ENCODE measurements at places on chromosomes 12 and 14.
A peak's percentile ranks its signal among the peaks of the same experiment; 100 is the strongest.

DNA sequence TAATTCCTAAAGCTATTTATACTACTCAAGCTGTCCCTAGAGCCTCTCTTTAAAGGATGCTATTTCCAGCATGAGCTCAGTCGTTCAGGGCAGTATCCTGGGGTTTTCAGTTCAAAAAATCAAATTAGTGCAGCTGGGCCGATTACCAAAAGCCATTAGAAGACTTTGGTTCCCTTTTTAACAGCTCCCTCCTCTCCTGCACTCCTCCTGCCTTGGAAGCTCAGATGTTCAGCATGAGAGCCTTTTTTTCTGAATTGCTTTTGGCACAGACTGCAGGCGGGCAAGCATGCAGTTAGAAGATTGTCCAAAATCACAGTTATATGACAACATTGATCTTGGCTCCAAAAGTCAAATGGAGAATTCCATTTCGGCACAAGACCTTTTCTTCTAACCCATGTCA lies 179.6 kb downstream of the SLC35F4 start:
- no peak for DNase-seq

DNA sequence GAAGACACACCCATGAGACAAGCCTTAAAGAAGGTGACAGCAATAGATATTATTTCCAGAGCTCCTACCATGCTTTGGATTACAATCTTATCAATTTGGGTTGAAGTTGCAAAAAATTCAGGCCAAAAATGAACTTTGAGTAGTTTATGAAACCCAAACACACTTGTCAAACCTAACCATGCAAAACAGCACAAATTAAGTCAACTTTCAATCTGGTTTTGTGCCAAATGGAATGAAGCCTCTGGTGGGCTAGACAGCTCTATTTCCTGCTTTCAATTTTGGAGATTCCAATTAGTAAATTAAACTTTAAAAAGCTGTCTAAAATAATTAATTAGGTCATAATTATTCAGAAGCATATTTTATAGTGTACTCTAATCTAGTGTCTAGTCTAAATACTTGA lies 203.4 kb downstream of the SYT1 start:
- DNase-seq = no peak

DNA sequence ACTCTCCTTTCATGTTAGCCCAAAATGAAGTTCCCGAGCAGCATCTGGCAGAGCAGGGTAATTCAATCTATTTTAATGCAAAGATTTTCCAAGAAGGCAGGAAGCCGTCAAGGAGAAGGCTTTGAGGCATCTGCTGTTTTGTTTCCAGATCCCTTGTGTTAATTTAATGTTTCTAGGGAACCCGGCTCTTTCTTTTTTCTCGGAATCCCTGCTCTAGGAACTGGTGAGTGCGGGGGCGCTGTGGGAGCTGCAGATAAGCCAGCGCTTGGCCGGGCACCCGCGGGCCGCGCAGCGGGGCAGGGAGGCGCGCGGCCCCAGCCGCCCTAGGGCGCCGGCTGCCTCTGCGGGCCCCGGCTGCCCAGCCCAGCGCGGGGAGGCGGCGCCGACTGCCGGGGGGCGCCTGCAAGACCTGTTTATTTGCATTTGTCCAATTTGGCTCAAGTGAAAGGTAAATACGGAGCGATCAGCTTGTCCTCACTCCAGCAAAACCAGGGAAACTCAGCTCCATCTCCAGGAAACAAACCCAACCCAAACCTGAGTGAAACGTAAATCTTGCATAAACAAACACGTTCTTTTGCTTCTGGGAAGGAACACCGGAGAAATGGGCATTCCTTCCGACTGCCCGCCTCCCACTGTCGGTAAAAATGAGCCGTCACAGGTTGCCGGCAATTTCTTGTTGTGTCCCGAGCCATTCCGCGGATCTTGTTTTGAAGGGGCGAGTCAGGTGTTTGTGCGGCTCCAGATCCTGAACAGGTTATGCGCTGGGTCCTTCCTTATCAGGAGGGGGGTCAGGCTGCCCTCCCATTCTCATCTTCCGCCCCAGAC lies 65.1 kb downstream of the CRADD start:
- peak; percentile 45 for DNase-seq

GRCh38 chr14:81400202-81400678 lies at the start of gene STON2:
STON2 (minus strand) TSS chr14:81400324; CDS start chr14:81398382, 1,942 bp downstream.
- DNase-seq = no peak

GRCh38 chr12:127035011-127035879 lies 1231.7 kb upstream of the TMEM132C start:
- no peak for DNase-seq

- DNase-seq = no peak
Measured at GRCh38 chr12:53729644-53730043, 2.4 kb upstream of the CALCOCO1 start.

DNA sequence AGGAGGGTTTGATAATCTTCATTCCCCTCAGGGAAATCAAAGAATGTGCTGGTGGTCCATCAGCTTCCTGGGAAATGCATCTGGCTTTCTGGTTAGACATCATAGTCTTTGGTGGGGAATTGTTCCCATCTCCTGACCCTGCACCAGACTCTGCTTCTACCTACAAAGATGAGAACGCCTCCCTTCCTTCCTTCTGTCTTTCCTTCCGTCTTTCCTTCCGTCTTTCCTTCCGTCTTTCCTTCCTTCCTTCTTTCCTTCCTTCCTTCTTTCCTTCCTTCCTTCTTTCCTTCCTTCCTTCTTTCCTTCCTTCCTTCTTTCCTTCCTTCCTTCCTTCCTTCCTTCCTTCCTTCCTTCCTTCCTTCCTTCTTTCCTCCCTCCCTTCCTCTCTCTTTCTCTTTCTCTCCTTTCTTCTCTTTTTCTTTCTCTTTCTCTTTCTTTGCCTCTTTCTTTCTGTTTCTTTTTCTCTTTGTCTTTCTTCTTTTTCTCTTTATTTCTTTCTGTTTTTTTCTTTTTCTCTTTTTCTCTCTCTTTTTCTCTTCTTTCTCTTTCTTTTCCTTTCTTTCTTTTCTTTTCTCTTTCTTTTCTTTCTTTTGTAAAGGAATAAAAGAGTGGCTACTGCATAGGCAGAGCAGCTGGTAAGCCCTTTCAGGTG lies 189.0 kb upstream of the ARHGAP5 start:
- DNase-seq = no peak

DNA sequence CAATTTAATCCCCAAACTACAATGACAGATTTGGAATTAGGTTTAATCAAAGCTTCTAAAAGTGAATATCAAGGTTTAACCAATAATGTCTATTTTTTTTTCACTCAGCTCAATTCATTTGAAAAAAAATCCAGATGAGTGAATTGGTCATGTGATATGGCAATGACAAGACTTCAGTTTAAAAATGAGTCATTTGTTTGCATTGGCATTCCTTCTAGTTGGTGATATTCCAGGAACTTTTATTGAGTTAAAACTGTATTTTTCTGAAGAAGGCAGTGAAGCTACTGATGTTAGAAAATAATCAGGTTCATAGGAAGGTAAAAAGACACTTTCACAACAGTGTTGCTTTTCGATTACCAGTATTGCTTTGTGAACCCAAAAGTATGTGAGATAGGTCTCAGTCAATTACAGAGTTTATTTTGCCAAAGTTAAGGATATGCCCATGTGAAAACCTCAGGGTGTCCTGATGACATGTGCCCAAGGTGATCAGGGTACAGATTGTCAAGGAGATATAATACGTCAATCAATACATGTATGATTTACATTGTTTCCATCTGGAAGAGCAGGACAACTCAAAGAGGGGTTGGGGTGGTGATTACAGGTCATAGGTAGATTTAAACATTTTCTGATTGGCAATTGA lies 1214.9 kb downstream of the GALC start:
- DNase-seq = no peak

- no peak for DNase-seq
Measured at GRCh38 chr12:124940143-124940392, 25.6 kb upstream of the UBC start.

- DNase-seq = no peak
Measured at GRCh38 chr12:109069307-109070271, 17.2 kb downstream of the USP30 start.

DNA sequence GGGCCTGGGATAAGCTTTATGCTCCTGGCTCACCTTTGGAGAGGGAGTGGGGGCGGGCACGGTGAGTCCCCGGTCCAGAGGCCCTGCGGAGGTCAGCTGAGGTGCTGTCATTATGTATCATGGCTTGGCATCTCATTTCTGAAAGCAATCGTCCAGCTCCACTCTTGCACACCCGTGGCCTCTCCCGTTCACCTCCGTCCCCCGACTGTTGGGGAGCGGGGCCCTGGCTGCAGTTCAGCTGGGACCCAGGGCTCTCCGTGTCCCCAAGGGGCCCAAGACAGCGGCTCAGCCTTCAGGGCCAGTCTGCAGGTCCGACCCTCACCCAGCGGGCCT lies 10.6 kb downstream of the BMP4 start:
- DNase-seq = no peak

DNA sequence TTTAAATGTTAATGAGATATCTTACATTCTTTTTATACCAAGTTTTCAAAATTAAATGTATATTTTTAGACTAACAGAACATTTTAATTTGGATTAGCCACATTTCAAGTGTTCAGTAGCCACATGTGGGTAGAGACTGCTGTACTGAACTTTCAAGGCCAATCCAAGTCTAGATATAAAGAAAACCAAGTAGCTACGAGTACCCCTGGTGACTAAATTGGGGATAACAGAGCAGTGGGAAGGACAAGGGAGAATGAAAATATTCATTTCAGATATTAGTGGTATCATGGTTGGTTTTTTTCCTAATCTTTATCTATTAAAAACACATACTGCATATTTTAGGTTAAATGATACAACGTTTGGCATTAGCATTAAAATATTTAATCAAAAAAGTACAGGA lies 69.4 kb upstream of the RHOJ start:
- no peak for DNase-seq

DNA sequence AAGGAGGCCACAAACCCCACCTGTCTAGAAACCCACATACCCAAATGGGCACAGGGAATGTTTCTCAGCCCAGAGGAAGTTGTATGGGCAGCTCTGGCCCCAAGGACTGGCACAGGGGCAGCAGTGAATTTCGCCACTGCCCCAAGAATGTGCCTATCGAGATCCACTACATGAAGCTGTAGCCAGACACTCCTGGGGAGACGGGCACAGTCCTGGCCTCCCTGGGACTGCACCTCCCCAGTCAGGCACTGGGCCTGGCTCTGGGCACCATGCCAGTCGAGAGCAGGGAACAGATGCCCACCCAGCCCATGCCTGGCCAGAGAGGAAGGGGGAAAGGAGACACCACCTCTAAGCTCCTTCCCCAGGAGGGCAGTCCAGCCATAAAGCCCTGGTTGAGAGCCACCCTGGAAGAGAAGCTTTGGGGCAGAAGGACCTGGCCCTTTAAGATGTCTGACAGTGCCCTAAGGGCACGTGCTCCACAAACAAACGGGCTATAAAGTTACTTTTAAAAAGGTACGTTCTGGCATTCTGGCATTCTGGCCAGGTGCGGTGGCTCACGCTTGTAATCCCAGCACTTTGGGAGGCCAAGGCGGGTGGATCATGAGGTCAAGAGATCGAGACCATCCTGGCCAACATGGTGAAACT lies 8.4 kb downstream of the ADCY6 start:
- no peak for DNase-seq

DNA sequence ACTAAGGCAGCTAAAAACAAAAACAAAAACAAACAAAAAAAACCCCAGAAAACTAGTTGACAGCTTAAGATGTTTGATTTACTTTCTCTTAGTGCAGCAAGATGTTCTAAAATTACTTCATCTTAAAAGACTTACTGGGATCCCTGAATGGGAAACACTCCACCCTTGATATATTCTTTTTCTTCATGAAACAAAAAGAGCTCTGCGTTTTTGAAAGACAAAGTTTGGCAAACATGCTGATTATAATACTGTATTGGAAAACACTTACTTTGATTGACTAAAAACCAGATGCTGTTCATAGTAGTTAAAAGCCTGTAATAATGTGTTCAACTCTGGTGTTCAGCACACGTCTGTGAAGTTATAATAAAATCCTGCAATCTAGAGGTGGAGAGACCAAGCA lies 136.8 kb downstream of the SRGAP1 start:
- DNase-seq = no peak

GRCh38 chr12:110355073-110355472 lies 48.4 kb downstream of the ANAPC7 start:
- no peak for DNase-seq

- no peak for DNase-seq
Measured at GRCh38 chr14:46344327-46344937, 307.1 kb downstream of the RPL10L start.

DNA sequence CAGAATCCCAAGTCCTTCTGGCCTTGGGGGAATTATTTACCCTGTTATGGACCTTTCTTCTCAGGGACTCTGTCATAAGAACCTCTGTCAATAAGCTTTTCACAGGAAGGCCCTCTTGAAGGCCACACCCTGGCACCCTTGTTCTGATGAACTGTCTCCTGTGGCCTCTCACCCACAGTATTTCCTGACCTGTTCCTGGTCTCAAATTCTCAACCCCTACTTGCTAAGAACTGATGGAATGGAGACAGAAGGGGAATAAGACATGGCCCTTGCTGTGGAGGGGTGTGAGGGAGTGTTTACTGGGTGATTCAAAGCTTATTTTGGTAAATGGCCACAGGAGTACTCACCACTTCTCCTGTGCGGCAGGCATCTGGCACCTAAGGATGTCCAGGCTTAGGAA lies 1082.9 kb downstream of the BCL11B start:
- DNase-seq = no peak

DNA sequence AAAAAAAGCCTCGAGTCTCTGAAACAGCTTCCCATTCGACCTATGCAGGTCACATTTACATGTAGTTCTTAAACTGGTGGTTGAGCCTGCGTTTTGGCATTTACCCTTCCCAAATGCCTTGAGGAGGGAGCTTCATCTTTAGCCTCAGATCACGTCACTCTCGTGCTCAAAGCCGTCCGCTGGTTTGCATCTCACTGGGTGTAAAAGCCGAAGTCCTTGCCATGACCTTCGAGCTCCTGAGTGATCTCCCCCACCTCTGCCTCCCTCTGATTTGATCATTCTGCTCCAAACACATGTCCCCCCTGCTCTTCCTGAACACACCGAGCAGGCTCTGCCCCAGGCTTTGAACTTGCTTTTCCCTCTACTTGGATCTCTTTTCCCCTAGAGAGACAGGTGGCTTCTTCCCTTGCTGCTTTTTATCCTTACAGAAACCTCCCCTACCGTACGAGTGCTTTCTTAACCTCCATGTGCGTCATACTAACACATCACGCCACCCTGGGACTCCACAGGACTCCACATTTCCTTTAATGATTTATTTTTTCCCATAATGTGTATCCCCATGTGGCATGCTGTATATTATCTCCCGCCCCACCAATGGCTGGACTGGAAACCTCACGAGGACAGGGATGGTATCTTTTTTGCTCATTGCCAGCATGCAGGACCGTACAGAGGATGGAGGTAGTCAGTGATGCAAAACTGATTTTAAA lies 610.7 kb downstream of the VRK1 start:
- no peak for DNase-seq

GRCh38 chr12:67968321-67968720 lies 20.9 kb upstream of the IFNG-AS1 start:
- no peak for DNase-seq

All from pulmonary artery endothelial cell (primary cell).